ENCODE measurements at places on chromosomes 3 and 15.

DNA sequence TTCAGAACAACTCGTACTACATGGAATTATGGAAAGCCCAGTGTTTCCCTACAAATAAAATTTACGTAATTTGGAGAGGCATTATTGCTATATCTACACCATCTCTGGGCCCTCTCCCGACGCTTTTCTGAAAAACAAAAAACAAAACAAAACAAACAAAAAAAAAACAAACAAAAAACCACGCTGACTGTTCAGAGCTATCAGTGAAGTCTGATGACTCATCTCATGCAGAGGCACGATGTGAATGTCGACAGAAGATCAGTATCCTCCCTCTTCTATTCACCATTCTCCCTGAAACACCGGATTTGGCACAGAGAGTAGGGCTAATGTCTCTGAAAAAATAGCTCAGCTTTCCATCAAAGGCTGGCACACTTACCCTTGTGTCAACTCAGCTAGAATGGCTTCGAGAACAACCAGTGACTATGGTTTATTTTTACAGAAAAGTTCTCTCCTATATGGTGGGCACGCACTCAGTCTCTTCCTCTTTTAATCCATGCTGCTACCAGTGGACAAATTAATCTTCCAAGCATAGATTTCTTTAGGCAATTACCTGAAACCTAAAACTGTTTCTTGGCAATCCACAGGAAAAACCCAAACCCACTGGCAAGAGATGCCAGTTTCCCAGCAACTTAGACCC, 1.5 kb downstream of the CRBN start:
- peak; percentile 10 for DNase-seq

- DNase-seq, result no peak
Measured at GRCh38 chr3:147370349-147370748, 36.0 kb downstream of the ZIC4 start.

- no peak for DNase-seq
Measured at GRCh38 chr3:191555037-191555436, 94.1 kb downstream of the PYDC2 start.

DNA sequence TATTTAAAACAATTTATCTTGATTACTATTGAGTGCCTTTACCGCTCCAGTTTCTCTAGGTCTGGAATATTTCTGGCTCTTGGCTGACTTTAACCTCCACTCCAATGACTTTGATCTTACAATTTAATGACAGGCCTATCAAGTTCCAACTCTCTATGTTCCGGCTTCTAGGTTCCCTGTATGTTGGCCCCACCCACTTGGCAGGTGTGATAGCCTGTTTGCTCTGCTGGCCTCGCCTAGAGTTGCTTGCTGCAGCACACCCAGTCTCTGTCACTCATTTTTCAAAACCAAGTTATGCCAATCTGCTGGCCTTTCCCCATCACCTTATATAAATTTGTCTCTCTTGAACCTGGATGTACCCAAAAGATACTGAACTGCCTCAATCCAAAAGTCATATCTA, 428.0 kb downstream of the ROBO1 start:
- no peak for DNase-seq

GRCh38 chr3:13138833-13139145, 65.6 kb upstream of the IQSEC1 start:
- no peak for DNase-seq

- no peak for DNase-seq
Measured at GRCh38 chr15:27873039-27873438, 226.1 kb downstream of the OCA2 start.

DNA sequence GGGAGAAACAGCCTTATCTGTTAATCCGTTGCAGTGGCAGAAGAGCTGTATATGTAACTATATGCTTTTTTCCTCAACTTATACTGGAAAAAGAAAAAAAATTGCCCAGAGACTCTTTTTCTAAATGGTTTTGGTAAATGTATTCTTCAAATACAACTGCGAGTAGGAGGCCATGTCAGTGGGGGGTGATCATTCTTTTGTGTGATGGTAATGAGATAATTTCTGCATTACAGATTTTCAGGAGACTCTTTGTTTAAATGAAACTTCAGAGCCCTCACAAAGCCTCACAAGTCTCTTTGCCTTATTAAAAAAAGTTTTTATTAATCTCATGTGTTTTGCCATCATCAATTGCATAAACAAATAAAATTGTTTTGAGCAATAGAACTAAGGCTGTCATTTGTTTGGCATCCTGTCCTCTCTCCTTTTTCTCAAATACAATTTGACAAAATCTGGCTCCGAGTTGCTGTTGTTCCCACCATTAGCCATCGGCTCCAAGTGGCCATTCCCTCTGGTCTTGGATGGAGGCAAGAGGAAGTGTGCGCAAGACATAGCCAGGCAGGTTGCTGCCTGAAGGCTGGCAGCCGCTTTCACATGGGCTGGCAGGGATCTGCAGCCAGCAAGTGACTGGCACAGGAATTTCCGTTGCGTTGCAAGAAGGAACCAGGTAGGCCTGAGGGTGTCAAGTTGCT, 116.7 kb downstream of the FNDC3B start:
- DNase-seq, result no peak

- DNase-seq, result no peak
Measured at GRCh38 chr3:18992709-18993108, 155.6 kb upstream of the KCNH8 start.

GRCh38 chr3:20104167-20104661, 64.0 kb downstream of the KAT2B start:
- DNase-seq, result no peak

- DNase-seq, result no peak
Measured at GRCh38 chr3:99872923-99873254, 55.2 kb downstream of the CMSS1 start.

GRCh38 chr3:118548434-118548833, 486.2 kb downstream of the IGSF11 start:
- DNase-seq, result no peak

DNA sequence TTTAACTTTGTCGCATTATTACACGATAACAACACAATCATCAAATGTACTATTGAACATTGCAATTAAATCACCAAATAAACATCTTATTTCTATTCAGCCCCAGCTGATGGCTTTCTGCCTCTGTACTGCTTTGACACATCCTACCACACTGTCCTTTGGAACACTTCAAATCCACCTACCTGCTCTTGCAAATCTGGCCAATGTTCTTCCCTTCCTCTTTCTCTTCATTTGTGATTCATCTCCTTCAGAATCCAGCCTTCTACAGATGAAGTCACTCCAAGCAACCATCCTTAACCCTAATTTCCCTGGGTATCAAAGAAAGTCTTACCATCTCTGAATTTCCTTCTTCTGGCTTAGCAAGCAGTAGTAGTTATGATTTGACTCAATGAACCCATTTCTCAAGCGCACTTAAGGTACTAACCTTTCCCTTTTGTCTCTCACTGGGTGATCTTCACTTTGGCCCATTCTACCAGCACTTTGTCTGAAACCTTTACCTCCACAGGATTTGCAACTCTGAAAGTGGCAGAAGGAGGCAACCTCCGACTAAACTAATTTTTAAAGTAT, 502.9 kb downstream of the FOXP1 start:
- peak; percentile 52 for DNase-seq

GRCh38 chr3:184811999-184812661, at the start of gene VPS8:
Gene VPS8, plus strand, starts transcription at chr3:184812166. Its CDS starts 12,467 bp downstream, at chr3:184824633.
- DNase-seq, result peak; percentile 92

DNA sequence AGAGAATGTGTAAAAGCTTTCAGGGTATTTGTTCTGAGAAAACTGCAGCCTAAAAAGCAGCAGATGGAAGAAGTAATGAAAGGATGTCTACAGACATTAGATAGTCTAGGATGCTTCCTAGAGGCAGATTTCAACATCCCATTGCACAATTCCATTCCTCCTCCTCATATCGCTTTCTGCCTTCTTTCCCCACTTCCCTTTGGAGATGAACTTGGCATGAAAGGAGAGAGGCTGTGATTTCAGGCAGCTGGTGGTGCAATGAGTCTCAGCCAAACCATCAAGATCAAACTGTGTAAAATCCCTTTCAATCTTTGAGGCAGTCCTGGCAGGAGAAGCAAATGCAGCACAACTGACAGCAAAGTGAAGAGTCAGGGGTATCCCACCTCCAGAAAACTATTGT, 438.7 kb upstream of the KCNMB2 start:
- DNase-seq, result no peak

GRCh38 chr3:110727056-110727455, 344.6 kb upstream of the NECTIN3 start:
- DNase-seq, result no peak

GRCh38 chr15:39426552-39427532, 154.0 kb upstream of the THBS1 start:
- DNase-seq, result no peak

DNA sequence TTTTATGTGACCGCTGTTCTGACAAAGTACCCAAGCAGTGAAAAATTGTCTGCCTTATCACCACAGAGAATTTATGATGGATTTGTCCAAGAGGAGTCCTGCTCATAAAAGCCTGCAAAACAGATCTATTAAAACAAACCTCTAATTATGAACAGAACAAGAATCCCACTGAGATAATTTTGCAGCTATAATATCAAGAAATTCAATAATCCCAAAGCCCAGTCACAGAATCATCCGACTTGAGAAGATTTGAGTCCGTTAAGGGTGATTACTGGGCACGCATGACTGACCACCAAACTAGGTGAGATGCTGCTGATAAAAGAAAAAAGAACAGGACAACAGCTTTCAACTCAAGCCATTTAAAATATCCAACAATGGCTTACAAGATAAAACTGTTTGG, 231.0 kb upstream of the WNT5A start:
- DNase-seq, result no peak

DNA sequence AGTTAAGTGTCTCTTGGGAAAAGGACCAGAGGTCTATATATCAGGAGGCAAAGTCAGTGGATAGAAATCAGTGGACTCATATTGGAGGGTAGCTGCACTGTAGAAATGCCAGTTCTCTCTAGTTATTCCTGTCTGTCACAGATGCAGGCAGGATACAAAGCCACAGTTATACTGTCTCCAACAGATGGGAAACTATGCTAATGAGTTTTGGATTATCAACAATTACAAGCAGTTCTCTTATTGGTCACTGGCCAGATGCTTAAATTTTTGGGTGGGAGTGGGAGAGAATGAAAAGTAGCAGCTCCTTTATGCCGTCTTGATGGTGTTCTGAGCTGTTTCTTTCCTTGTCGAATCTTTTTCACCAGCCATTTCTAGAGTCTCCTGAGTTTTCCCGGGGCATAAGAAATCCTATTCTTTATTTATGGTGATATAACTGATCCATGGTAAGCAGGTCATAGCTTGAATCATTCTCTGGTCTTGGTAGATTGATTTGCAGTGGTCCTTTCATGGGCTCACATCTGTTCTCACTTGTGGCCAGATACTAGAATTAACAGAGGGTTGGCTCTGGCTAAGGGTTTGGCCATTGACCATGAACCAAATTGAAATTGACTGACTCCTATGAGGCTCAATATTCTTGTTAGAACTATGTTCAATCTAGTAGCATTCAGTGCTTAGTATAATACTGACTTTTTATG, 44.6 kb upstream of the RBMS3 start:
- DNase-seq, result no peak

- DNase-seq, result no peak
Measured at GRCh38 chr3:48306860-48307530, 26.5 kb downstream of the SPINK8 start.

DNA sequence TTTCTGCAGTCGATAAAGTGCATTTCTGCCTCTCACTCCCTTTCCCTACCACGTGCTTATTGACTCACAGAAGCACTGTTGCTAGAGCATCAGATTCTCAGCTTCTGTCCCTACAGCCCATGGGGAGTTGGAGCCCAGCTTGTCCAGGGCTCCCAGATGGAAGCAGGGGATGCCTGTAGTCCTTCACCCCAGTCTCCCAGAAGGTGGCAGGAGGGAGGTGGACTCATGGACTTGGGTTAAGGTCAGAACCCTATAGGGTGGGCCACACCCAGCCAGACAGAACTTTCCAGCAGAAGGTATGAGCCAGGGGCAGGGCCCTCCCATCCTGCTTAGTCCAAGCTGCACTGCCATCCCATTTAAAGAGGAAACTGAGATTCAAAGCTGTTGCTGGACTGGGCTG, 33.1 kb upstream of the SEMA3F start:
- no peak for DNase-seq

- DNase-seq, result no peak
Measured at GRCh38 chr3:185986198-185986777, 48.5 kb upstream of the TRA2B start.

DNA sequence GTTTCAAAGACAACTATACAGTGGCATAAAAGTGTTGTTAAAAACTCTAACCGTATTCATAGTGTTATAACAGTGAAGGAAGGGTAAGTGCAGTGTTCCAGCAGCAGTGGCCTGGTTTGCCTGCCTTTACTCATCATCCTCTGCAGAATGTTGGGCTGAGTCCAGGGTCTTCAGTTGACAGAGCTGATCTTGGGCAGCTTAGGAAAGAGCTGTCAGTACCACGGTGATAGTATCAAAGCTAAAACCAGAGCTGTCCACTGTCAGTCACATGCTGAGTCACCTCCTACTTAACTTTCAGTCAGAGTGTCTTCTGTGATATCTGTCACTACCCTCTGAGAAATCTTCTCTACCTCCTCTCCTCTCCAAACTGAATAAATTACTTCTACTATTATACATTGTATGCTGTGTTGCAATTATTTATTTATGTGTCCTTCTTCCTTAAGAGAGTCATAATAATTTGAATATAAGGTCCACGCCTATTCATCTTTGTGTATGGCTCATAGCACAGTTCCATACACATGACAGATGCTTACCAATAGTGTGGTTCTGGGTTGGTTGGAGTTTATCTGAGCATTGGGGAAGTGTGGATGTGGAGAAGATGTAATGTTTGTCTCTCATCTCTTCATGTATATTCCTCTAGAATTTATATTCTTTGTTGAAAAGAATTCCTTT, 242.1 kb downstream of the ZIC1 start:
- no peak for DNase-seq

- DNase-seq, result no peak
Measured at GRCh38 chr15:90582553-90582952, 52.8 kb downstream of the CRTC3 start.

DNA sequence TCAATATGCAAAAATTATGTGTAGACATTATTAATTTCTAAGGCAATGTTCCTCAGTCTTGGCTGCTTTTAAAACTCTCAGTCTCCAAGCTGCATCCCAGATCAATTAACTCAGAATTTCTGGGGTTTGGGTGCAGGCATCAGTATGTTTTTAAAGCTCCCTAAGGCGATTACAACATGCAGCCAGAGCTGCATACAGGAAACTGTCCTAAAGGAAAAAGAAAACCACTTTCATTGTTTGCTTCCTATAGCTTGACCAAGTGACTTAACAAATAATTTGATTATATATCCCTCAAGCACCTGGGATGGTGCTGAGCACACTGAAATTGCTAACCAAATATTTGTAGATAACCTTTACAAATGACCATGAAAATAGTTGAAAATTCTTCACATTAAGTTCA, 194.7 kb downstream of the DTWD1 start:
- DNase-seq, result no peak

- DNase-seq, result no peak
Measured at GRCh38 chr15:60799885-60800284, 320.9 kb upstream of the ICE2 start.

GRCh38 chr3:104750581-104750980, 616.1 kb upstream of the ALCAM start:
- DNase-seq, result no peak

- DNase-seq, result peak; percentile 62
Measured at GRCh38 chr15:56052395-56053045, 59.1 kb upstream of the NEDD4 start.

- DNase-seq, result no peak
Measured at GRCh38 chr15:101781928-101782327, 21.4 kb upstream of the OR4F6 start.

- DNase-seq, result no peak
Measured at GRCh38 chr15:95129574-95129973, 898.2 kb downstream of the MCTP2 start.
